ENCODE measurements at places on chromosomes 5 and 9.

DNA sequence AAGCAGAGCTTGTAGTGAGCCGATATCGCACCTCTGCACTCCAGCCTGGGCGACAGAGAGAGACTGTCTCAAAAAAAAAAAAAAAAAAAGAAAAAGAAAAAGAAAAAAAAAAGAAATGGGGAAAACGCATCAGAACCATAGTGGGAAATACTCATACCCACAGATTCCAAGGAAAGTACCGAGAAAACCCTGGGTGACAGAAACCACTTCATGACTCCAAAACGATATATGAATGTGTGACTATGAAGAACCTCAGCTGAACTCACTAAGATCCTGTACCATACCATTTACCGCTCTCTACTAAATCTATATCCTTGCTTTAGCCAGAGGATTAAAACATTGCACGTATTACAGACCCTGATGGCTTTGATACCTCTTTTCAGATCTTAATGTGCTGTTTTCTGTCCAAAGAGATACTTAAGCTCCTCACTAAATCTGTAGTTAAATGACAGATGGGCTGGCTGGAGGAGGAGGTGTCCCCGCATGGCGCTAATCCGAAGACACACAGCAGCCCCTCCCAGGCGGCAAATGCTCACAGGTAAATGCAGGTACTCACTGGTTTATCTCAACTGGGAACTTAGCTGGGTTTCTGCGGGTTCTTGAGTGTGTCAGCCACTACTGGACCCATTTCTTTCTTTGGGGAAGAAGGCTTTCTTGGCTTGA, 2.8 kb downstream of the LPCAT1 start:
- no peak for DNase-seq

GRCh38 chr9:105299190-105299854, 54.9 kb downstream of the SLC44A1 start:
- DNase-seq, result no peak

DNA sequence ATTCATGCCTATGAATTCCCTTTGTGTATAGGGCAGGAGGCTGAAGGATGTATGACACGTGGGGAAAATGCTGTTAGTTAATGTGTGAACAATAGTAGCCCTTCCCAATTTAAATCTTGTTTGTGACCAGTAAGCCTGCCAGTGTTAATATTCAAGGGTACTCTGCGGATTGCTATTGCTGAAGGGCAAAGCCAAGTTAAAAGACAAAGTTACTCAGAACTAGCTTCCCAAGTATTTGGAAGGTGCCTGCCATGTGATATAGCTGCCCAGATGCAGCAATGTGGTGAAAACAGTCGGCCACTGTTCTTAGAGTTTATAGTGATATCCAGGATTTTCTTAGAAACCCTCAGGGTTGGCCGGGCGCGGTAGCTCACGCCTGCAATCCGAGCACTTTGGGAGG, 34.6 kb downstream of the MARVELD2 start:
- no peak for DNase-seq

- no peak for DNase-seq
These were observed 74.5 kb downstream of the MAPKAP1 start for GRCh38 chr9:125632321-125633115.

GRCh38 chr9:114914139-114914538, 16.3 kb downstream of the TNFSF8 start:
- no peak for DNase-seq

- DNase-seq, result no peak
These were observed 4.2 kb downstream of the SERINC5 start for GRCh38 chr5:80251636-80252035.

DNA sequence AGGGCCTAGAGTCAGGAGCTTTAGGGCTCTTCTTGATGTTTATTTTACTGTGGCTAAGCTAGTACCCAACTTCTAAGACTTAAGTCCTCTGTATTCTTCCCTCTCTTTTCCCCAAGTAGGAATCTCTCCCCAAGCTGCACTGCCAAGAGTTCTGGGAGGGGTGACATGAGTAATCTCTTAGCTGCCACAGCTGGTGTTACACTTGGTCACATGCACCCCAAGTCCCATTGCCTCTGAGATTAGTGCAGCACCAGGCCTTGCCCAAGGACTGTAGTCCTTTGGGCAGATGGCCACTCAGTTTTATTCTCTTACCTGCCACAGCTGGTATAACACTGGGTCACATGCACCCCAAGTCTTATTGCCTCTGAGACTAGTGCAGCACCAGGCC, 114.7 kb upstream of the RIOK2 start:
- no peak for DNase-seq
